ENCODE measurements at places on chromosomes 3 and 15.

DNA sequence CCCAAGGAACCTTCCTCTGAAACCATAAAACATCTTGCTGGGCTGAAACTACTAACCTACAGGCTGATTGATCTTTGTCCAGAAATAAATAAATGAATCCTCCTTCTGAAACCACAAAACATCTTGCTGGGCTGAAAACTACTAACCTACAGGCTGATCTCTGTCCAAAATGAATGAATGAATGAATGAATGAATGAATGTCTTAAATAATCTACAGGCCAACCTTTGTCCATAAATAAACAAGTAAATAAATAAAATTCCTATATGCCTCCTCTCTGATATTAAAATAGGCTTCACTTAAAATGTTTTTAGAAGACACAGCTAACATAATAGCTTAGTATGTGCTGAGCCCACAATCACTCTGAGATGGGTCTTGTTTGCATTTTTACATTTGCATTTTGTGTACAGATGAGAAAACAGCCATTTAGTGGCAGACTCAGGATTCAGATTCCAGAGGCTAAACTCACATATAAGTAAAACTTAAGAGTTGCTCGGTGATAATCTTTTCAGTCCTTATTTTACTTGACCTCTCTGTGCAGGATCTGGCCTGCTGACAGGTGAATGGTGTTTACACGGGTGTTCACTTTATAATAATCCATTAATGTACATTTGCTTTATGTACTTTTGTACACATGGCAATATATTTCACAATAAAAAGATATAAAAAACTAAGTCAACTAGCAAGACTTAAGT is 10.4 kb downstream of the TJP1 start:
- DNase-seq: no peak

DNA sequence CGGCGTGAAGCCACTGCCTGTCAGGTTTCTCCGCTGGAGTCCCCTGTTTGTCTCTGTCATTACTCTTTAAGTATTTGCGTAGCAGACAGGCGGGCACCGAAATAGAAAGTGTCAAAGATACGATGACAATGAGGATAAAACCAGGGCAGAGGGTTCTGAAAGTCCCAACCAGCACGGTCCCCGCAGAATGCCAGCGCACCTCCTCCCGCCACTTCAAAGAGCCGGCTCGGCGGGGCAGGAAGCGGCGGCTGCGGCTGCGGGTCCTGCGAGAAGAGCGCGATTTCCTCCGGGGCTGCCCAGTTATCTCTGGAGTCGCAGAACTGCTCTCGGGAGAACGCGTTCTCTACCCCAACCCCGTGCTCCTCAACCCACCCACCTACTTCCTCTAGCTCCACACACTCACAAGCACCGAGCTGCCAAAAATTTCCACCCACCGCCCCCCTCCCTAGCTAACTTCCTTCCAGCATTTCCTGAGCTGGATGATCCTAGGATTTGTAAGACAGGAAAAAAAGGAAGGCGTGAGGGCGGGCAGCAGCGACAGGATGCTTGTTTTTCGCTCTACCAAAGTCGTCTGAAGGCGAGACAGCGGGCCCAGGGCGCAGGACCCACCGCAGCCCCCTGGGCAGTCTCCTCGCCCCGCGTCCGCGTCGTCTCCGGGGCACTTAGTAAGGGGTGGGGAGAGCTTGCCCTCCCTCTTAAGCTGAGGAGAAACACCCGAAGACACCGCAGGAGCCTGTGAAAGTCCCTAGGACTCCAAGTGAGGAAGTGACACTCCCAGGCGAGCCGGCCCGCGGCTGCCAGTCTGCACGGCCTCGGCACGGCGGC is at the start of gene ARHGAP31:
ARHGAP31 (plus strand) TSS at position 513 of the 825 bp plus-strand sequence. CDS start 522 bp downstream, outside the sequence.
- peak; percentile 75 for DNase-seq

GRCh38 chr3:39338201-39338600 is 8.7 kb downstream of the CCR8 start:
- no peak for DNase-seq

DNA sequence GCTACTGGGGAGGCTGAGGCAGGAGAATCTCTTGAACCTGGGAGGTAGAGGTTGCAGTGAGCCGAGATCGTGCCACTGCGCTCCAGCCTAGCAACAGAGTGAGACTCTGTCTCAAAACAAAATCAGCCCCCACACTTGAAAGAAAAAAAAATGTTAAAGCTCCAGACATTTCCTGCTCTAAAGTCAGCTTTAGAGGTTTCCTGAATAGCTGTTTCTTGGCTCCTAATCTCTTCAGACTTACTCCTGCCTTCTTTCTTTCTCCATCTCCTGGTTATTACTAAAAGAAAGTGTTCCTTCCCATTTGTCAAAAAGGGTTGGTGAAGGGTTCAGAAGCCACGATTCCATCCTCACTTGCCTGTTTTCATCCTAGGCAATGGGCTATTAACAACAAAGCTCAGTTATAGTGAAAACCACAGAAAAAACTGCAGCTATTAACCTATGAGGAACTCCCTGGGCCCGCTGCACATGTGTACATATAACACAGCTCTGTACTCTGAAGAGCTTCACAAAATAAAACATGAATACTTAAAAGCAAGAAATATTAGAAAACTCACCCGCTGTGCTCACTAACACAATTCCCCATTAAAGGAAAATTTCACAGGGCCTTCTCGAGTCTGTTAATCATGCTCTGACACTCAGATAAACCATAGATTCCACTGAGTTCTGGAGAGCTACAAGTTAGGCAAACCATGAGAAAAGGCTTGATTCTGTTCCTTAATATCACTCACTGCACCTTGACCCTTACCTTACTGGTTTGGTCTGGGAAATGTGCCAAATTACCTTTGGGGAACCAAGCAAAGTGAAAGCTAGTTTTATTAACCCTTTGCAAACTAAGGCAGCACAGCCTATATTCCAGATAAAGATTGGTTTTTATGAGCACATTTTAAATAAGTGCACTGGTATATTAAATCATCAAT is 89.9 kb upstream of the TSPAN3 start:
- peak; percentile 70 for DNase-seq

- no peak for DNase-seq
Observed at GRCh38 chr15:87609474-87609873, 647.1 kb downstream of the NTRK3 start.

DNA sequence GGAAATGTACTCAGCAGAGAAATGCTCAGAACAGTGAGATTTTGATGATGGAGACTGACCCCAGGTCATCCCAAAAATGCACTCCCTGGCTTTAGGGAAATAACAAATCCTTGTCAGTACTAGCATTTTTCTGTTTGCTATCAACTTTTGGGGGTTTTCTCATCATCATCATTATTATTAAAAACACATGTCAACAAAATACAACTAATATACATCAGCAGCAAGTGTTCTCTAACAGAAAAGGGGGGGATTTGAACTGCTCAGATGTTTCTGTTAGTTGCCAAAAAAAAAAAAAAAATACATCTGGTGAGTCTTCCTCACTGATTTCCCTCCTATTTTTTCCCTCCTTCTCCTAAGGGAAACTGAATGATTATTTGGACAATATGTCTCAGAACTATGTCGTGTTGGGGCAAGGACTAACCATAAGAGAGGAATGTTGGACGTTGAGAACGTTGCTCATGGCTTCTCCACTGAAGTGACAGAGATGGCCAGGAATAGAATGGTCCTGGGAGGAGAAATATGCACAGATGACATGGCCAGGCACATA is 230.0 kb upstream of the MCTP2 start:
- no peak for DNase-seq

GRCh38 chr3:112038863-112039262 is 4.3 kb downstream of the TMPRSS7 start:
- DNase-seq: no peak

GRCh38 chr3:190097025-190097424 is 23.7 kb downstream of the P3H2 start:
- no peak for DNase-seq

DNA sequence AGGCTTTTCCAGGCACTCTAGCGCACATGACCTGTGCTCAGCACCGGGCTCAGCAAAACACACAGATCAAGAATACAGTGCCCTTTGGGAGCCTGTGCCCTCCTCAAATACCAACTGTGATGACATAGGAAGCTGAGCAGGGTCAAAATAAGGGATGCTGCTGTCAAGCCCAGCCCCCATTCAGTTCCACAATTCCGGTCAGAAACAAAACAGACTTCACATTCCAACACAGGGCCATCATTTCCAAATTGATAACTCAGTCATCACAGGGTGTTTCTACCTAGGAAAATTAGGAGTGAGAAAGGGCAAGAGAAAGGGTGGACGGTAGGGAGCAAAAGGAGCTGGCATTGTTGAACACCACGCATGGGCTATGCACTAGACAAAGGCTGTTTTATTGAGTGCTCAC is 158.4 kb upstream of the CCDC54 start:
- no peak for DNase-seq

GRCh38 chr3:13536832-13537231 is 12.1 kb upstream of the FBLN2 start:
- peak; percentile 82 for DNase-seq

DNA sequence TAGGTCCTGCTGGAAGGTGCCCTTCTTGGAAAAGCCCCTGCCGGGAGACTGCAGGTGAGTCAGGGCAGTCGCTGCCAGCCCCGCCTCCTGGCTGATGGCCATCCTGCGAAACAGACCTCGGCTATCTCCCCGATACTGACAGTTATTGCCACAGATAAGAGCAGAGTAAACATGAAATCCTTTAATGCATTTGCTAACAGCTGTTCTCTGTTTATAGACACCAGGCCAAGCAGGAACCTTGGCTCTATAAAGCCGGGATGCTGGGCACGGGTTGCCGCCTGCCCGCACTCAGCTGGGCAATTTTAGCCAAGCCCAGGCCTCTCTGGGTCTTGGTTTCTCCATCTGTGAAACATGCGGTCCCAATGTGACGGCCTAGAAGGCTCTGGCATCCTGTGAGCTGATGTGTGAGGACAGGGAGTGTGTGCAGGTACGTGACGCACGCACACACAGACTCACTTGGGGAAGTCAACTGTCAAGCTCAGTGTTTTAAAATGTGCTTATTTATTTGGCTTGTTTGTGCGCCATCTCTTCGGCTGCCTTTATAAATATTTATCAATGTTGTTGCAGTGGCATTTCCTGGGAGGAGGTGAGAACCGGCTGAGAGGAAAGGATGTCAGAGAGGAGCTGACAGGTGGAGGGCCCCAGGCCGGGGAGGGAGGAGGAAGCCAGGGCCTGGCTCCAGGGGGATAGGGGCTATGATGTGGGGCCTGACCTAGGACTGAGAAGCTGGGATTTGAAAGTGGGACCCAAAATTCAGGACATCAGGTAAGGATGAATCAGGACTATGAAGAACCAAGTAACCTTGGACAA is 50.8 kb upstream of the PRR23E start:
- no peak for DNase-seq

DNA sequence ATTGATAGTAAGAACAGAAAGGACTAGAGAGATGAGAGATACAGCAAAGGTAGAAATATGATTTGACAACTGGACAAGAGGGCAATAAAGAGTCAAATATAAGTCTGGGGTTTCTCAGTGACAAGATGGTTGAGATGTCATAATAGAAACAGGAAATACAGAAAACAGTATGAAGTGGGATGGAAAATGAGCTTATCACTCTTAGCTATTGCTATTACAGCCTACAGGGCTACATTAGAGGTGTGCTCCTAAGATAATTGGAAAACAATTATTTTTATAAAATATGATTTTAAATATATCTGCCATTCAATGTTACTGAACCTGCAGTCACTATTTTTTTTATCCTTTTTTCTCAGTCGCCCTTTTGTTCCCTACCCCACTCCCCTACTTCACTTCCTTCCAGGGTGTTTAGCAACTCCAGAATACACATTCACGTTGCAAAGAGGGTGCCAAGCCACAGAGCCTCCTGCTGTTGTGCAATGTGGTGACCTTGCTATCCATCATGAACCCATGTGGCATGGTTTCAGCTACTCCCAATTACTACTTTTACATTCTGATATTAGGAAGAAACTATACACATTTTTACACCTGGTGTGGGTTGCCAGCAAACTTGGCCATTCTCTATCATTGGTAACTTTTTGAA is 6.0 kb downstream of the NRG4 start:
- DNase-seq: no peak

- DNase-seq: no peak
Observed at GRCh38 chr3:144415492-144415891, 443.9 kb downstream of the DIPK2A start.

DNA sequence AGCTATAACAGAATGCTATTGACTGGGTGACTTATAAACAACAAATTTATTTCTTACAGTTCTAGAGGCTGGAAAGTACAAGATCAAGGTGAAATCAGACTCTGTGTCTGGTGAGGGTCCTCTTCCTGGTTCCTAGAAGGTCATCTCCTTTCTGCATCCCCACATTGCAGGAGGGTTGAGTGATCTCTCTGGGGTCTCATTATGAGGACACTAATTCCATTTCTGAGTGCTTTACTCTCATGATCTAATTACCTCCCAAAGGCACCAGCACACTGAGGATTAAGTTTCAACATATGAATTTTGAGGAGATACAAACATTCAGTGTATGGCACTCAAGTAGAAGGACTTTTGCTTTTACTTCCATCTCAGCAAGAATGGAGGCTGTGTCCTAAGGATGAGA is 534.1 kb upstream of the KCNMB2 start:
- DNase-seq: no peak

DNA sequence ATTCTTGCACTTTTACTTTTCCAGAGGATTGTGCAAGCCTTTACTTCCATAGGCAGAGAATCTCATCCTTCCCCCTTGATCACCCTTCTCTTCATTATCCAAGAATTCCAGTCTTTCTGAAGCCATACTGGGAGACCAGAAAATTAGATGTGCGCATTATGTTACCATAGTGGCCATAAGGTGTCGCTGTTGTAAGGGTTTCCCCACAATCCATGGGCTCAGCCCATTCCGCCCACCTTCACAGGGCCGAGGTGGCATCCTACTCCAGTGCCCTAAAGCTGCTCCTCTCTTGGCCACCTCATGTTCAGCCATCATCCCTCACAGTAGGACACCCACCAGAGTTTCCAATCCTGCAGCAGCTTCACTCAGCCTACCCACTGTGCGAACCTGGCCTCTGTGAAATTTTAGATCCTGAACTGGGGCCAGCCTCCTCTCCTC is 35.0 kb downstream of the CTSH start:
- DNase-seq: peak; percentile 15

- no peak for DNase-seq
Observed at GRCh38 chr3:160980740-160981139, 124.4 kb downstream of the B3GALNT1 start.

GRCh38 chr3:189449084-189449483 is 182.1 kb upstream of the TP63 start:
- no peak for DNase-seq

DNA sequence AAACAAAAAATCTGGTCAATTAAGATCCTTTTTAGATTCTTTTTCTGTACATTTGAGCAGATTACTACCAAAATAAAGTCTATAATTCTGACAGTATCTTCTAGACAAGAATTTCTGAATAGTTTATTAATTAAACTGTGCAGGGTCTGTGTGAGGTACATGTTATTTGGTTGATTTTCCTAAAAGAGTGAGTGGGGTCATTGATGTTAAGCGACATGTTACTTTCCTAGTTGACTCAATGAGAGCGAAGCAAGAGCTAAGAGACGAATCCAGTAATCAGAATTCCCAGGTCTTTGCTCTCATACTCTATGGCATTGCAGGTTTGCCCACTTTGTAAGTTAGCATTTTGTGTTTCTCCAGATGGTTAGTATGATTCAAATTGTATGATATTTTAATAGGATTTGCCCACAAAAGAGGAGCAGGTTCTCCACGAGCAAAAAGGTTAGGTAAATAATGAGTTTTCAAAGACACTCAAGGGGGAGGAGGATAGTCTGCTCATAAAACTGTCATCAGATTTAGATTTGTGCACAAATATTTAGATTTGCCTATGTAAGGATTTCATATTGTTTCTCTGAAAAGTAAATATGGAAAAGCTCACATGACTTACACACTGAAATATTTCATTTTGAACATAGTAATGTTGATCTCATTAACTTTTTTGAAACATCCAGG is 217.2 kb upstream of the CGNL1 start:
- no peak for DNase-seq
